ENCODE measurements at places on chromosomes 3 and 15.

- no peak for DNase-seq
Observed at GRCh38 chr15:35394416-35394815, 151.5 kb downstream of the DPH6 start.

GRCh38 chr15:63436872-63437375 lies 55.3 kb upstream of the CA12 start:
- peak; percentile 76 for DNase-seq

DNA sequence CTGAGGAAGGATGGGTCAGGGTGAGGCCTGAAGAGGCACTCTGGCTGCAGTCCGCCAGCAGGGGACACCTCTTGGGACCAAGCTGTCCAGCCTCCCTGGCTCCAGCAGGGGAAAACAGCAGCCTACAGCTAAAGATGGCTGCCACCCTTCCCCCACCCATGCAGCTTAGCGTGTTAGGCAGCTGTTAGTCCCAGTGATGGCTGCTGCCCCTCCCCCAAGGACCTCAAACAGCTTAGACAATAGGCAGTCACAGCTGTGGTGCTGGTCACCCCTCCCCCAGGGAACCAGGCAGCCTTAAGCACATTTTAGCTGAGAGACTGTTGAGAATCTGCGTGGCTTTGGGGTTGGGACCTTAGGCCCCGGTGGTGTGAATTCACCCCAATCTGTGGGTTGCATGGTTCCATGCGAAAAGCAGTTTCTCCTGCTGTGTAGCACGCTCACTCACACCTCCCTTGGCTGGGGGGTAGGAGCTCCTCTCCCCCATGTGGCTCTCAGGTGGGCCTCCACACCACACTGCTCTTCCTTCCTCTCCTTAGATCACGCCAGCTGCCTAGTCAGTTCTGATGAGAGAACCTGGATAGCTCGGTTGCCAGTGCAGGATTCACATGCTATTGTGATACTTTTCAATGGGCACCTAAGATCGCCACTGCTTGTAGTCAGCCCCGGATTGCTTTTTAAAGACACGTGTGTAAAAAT lies 140.5 kb upstream of the CADPS start:
- no peak for DNase-seq

DNA sequence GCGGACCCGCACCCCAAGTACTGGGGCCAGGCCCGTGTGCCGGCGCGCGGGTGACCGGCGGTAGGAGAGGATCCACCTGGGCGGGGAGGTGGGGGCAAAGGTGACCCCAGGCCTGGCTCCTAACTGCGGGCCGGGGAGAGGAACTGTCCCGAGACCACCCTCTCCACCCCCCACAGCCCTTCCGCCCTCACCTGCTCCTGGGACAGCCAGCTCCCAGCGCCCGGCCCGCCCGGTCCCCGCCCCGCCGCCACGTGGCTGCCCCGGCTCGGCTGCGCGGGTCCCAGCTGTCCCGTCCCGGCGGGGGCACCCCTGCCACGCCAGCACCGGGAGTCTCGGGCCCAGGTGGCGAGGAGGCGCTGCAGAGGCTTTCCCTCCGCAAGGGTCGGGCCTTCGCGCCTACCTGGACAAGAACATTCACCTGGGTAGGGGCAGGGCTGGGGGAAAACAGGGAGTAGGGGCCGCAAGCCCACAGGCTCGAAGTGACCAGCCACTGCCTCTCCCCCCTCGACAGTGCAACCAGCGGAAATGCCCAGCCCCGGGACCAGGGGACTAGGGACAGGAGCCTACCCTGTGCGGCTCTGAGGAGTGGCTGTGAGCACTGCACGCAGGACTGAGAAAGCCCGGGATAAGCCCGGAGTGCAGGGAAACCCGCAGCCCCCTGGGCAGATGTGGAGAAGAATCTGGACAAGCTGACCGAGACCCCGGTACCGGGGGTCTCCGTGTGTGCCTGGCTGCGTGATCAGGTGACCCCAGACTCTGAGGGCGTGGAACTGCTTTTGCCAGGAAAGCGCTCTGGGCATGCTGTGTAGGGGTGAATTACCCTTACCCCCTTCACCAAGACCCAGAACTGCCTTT lies at the start of gene SLC12A8:
SLC12A8 (minus strand) TSS at position 240 of the 855 bp plus-strand sequence. CDS start 1,399 bp downstream, outside the sequence.
- no peak for DNase-seq

- peak; percentile 60 for DNase-seq
Observed at GRCh38 chr3:127908202-127908601, 6.8 kb upstream of the KBTBD12 start.

- DNase-seq, result peak; percentile 52
Observed at GRCh38 chr3:154334973-154335420, 10.7 kb upstream of the DHX36 start.

Measured in suppressor macrophage treated with lipopolysaccharide for 4 hours (primary cell).